ENCODE measurements at places on chromosomes 6 and 20.

GRCh38 chr6:45955597-45955996 is 60.1 kb downstream of the CLIC5 start:
- DNase-seq = no peak

GRCh38 chr20:62122654-62123449 is 577 bp downstream of the LSM14B start:
- DNase-seq = no peak

DNA sequence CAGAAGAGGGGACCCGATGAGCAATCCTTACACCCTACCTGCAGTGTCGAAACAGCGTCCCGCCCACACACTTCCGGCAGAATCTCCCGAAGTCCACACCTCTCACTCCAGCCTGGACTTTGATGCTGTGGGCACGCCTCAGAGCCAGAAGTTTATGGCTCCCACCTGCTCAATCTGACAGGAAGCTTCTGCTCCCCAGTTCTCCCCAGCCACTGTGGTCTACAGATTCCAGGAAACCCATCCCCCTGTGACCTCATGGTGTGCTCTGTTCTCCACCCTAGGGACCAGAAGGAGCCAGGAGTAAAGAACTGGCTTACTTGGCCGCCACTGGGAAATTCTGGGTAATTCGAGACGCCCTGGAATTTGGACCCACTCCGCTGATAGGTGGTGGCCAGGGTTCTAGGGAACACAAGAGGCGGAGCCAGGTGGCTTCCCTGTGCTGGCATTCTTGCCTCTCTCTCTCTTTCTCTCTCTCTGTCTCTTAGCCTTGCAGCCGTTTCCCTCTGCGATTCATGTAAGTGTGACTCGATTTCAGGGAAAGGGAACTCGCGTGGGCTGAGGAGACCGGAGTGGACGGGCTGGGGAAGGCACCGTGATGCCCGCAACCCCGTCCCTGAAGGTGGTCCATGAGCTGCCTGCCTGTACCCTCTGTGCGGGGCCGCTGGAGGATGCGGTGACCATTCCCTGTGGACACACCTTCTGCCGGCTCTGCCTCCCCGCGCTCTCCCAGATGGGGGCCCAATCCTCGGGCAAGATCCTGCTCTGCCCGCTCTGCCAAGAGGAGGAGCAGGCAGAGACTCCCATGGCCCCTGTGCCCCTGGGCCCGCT is at the start of gene TRIM15:
TRIM15 (plus strand) TSS at position 457 of the 828 bp plus-strand sequence; CDS start at position 596, 139 bp downstream.
- no peak for DNase-seq

GRCh38 chr6:146154197-146154596 is 125.3 kb downstream of the GRM1 start:
- no peak for DNase-seq

DNA sequence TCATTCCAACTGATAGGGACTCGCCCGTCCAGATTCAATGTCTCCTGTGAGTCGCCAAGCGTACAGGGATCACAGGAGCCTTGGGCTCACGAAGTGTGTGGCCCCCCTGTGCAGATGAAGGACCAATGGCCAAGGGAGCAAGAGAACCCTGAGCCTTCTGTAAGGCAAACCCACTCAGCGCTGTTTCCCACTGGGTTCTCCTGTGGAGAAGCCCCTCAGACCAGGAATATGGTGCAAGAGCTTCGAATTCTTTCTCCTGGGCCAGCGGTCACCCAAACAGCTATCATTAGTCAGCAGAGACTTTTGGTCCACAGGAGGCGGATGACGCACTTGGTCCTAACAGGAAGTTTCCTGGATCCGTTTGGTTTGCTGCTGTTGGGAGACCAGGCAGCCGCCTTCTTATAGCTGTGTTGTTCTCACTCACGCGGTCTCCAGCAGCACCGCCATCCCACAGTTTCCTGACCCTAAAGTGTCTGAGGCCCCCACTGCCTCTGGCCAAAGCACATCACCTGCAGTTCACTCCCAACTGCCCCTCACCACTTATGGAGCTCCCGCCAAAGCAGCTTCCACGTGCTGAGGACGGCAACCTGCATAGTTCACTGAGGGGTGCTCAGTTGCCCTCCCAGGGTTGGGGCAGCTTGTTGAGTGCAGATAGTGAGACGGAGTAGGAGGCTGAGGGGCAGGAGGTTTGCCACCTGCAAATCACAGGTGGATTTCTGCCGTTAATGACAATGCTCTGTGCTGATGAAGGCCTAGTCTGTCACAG is 268.6 kb downstream of the ERMARD start:
- no peak for DNase-seq

- DNase-seq = no peak
Observed at GRCh38 chr6:112749673-112750072, 402.5 kb downstream of the RFPL4B start.

DNA sequence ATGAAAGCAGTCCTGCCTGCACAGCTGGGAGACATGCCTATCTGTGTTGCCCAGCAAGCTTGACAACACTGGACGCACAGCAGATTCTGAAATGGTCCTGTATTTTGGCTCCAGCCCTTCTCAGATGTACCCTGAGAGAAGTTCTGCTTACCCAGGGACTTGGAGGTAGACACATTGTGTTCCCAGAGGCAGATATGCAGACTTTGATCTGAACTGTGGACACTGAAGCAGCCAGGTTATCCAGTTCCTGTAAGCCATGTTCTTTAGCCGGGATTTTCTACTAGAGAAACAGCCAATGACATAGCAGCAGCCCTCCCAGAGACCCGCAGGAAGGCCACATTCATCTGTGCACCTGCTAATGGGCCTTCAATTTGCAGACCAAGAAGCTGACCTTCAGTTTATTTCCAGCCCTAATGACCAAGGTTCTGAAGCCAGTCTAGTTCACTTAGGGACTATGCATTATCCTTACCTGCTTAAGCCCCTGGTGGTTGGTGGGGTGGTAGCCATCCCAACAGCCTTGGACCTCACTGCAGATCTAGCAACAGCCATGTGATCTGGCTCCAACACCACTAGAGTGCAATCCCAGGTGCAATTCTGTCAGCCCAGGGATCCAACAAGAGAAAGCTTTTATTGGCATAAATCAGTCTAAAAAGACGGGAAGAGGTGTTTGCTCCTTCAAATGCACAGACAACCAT is 134.2 kb downstream of the MEI4 start:
- no peak for DNase-seq

DNA sequence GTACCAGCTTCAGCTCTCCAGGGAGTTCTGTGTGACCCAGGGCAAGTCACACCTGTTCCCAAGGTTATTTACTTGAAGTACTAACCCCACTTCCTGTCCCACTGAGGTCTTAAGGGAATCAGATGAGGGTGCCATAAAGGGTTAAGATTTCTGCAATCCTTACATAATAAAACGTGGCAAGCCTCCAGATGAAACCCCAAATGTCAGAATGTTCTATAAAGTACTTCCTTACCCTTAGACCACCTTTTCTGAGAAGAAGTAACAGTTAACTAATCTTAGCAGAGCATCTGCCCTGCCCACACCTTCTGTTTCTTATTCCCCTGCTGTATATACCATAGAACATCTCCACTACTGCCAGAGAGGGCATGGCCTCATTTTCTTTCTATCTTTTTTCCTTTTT is 6.0 kb upstream of the AVP start:
- DNase-seq = no peak

DNA sequence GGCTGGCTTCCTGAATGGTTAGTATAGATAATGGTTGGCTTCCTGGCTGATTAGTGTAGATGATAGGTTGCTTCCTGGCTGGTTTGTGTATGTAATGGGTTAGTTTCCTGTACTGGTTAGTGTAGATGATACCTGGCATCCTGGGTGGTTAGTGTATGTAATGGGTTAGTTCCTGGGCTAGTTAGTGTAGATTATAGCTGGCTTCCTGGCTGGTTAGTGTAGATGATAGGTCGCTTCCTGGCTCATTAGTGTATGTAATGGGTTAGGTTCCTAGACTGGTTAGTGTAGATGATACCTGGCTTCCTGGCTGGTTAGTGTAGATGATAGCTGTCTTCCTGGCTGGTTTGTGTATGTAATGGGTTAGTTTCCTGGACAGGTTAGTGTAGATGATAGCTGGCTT is 200.3 kb downstream of the TAF4 start:
- no peak for DNase-seq

GRCh38 chr6:131629651-131630050 is 1.6 kb upstream of the MED23 start:
- no peak for DNase-seq

DNA sequence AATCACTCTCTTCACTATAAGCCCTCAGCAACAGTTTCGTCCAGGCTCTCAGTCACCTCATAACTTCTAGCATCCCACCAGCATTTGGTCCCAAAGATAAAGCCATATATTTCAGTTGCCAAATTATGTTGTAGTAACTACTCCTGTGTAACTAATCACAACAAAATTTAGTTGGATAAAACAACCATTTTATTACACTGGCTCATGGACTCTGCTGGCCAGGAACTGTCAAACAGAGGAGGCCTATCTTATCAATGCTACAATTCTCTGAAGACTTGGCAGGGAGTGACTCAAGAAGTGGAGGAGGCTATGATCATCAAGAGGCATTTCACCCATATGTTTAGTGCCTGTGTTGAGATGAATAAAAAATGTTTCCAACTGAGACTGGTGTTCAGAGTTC is 1082.3 kb upstream of the GJE1 start:
- no peak for DNase-seq

- peak; percentile 9 for DNase-seq
Observed at GRCh38 chr6:15023448-15023847, 222.4 kb upstream of the JARID2 start.

GRCh38 chr6:43931201-43931600 is 161.2 kb downstream of the VEGFA start:
- DNase-seq = no peak

- DNase-seq = no peak
Observed at GRCh38 chr6:156183678-156184077, 593.5 kb upstream of the ARID1B start.

DNA sequence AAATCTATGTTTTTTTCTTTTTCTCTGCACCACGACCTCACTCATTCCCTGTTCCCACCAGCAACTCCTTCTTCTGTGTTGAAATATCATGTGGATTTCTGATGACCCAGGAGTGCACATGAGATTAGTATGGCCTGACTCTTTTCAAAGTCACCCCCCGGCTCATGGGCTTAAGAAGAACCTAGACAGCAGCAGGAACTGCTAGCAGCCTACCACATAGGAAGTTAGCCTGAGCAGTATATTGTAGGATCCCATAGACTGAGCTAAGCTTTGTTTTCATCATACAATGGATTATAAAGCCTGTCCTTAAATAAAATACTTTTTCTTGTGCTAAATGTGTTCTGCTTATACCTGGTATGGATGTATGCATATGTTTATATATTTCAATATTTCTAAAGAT is 6.7 kb downstream of the KLHL32 start:
- DNase-seq = no peak

- DNase-seq = no peak
Observed at GRCh38 chr6:195861-196360, 96.4 kb upstream of the DUSP22 start.

DNA sequence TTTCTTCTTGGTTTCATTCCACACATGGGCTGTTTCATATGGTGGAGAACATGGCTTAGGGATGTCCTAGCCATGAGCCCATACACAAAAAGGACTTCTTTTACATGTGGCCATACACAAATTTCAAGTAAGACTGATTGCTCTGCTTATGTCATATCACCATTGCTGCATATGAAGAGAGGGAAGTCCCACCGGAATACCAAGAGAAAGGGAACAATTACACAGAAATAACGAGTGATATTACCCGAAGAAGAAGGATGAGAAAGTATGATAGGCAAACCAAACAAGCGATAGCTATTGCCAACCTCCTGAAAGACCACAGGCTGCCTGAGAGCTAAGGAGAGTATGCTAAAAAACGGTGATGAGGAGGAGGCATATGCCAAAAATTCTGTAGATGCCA is 70.5 kb upstream of the TNFRSF21 start:
- no peak for DNase-seq

DNA sequence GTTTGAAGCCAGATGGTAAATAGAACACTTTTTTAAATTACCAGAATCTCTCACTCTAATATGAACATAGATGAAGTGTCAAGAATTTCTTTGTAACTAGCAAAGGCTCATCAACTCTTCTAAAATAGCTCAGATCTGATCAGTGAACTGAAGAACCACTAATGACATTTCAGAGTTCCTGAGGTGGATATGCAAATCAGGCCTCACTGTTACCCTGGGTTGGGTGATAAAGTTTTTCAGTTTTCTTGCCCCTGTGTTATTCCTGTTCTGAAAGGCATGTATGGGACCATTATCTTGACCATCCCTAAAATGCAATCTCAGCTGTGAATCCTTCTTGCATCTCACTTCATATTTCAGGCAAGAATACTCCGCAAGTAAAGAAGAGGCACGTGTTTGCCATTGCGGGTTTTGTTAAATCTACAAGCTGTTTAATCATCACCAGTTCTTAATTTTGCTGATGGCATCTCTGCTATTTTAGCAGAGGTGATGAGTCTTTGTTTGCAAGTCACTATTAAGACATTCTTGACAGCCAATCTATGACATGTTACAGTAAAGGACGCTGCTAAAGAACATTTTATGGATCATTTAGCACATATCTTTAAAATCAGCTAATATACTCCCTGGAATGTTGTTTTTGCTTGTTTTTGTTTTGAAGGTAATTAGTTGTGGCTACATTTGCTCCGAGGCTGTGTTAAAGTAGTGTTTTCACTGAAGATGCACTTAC is 47.9 kb downstream of the KHDC1L start:
- DNase-seq = no peak

GRCh38 chr6:11754625-11755271 is 23.9 kb downstream of the ADTRP start:
- DNase-seq = no peak

DNA sequence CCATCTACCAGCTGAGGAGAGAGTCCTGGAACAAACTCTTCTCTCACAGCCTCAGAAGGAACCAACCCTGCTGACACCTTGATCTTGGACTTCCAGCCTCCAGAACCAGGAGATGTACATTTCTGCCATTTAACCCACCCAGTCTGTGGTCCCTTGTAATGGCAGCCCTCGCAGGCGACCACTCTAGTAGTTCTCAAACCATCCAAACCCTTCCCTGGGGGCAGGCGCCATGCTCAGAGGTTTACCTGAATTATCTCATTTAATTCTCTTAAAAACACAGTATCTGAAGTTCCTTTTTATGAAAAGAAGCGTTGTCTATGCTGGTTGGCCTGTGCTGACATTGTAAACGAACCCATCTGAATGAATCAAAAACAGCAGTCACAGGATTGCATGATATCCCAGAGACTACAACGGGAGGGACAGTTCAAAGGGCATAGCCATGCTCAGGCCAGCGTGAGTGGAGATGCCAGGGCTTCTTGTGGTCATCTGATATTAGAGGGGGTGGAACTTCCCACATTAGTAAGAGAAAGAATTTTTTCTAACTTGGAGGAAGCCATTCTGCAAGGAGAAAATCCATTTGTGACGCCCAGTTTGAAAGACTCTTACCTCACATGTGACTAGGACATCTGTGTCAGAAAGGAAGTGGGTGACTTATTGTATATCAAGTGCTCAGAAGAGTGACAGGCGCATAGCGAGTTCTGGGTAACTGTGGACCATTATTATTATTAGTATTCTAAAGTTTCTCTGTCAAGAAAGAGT is 17.2 kb upstream of the TAGAP start:
- no peak for DNase-seq

GRCh38 chr20:25295386-25296093 is 47.7 kb downstream of the PYGB start:
- no peak for DNase-seq
